Central memory CD4-positive, alpha-beta T cell (primary cell): ENCODE measurements at places on chromosomes 7 and 10.

DNA sequence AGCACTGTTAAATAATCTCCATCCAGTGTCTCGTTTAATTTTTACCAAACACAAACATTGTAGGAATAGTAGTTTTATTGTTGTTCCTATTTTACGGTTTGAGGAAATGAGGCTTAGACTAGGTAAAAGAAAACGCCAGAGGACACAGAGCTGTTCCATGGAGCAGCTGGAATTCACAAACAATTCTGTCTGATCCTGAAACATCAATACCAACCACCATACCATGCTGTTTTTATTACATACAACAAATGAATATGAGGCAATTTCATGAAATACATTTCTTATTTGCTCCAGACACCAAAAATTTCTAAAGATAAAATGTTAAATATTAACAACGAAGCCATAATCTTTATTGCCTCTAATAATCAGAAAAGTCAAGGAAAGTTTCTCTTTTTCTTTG is 9.4 kb downstream of the MALRD1 start:
- no peak for DNase-seq

- DNase-seq = no peak
These were observed 129.8 kb downstream of the BAMBI start for GRCh38 chr10:28806951-28807759.

GRCh38 chr7:56048245-56048644 is 3.0 kb downstream of the PSPH start:
- DNase-seq = no peak

DNA sequence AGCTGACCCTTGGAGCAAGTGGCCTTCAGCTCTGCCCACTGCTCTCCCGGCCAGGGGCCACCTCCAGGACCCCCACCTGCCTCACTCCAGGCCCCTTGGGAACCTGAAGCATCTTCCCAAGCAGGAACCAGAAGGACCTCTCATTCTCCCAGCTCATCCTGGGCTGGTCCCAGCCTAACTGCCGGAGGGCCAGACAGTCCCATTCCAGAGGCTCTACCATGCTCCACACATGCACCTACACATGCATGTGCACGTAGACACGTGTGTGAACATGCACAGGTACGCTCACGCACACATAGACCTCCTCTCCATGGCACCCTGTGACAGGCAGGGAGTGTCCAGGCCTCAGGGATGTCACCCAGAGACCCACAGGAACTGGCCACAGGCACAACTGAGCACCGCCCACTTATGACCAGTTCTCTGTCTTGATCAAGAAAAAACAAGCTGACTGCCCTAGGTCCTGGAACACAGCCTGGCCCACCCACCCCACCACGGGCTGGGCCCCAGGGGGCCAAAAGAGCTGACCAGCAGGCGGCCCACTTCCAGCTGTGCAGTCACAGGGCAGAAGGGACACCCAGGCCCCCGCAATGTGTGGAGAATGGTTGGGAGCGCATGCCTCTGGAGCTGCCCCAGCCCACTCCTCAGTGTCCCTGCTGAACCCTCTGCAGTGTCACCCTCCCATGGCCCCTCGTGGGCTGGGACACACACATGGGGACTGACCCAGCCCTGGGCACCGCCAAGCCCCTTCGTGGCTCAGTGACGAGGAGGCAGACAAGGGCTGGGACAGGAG is 43.4 kb downstream of the CAMK2B start:
- DNase-seq = no peak

DNA sequence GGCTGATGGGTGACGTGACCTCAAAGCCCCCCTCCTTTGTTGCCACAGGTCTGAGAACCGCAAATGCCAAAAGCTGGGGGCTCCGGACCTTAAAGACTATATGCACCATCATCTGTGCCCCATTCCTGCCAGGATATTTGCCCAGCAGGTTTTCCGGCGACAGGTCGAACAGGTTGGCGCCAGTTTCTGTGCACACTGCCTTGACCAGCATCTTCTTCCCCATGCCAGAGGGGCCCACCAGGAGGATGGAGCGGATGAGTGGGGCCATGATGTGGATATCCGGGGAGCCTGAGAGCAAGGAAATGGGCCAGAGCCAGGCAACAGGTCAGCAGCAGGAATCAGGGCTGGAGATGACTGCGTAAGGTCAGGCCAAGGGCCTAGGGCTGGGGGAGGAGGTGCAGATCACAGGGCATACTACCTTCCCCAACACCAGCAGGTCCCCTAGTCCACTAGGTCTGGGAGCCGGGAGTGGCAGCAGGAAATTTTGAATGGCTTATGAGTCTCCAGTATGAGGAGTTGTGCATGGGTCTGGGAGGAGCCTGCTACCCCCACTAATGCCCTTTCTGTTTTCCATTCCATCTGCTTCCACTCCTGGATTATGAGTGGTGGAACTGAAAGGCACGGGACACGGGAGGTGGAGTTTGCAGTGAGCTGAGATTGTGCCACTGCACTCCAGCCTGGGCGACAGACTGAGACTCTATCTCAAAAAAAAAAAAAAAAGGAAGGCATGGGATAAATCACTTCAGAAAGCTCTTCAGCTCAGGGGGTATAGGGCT is 6.3 kb upstream of the ASB10 start:
- no peak for DNase-seq

DNA sequence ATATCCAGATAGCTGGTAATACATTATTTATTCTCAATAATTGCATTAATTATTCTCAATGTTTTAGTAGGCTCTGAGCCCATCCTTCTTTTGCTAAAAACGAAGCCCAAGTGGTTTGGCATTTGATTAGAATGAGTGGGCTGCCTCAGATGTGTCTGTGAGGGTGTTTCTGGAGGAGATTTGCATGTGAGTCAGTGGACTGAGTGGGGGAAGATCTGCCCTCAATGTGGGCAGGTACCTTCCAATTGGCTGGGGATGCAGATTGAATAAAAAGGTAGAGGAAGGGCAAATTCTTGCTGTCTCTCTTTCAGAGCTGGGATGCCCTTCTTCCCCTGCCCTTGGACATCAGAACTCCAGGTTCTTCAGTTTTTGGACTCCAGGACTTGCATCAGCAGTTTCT is 290.6 kb upstream of the SMIM30 start:
- DNase-seq = no peak

GRCh38 chr7:73395538-73396503 is 37.8 kb upstream of the FZD9 start:
- no peak for DNase-seq

DNA sequence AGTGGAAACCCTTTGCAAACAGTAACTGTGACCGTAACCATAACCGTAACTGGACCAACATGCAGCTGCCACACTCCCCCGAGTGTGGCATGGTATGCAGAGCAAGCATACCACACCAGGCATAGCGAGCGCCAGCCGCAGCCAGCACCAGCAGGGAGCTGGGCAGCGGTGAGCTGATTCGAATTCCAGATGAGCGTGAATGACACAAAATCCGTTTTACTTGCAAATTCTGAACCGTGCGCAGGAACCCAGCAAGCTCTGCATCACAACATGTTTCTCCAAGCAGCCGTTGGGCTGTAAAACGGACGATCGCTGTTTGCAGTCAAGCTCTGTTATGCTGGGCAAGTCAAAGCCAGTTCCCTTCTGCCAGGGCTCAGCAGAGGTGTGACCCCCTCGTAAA is 111.1 kb downstream of the OAT start:
- no peak for DNase-seq

- no peak for DNase-seq
These were observed 176.2 kb upstream of the ZMIZ1 start for GRCh38 chr10:78892338-78893176.

- no peak for DNase-seq
These were observed 55.1 kb downstream of the TMEM178B start for GRCh38 chr7:141128931-141129330.

GRCh38 chr7:106071999-106072714 is 40.0 kb downstream of the SYPL1 start:
- no peak for DNase-seq

GRCh38 chr10:77907900-77908717 is 18.4 kb downstream of the DLG5 start:
- DNase-seq = no peak

- no peak for DNase-seq
These were observed 122.3 kb downstream of the SVIL start for GRCh38 chr10:29512425-29512974.

DNA sequence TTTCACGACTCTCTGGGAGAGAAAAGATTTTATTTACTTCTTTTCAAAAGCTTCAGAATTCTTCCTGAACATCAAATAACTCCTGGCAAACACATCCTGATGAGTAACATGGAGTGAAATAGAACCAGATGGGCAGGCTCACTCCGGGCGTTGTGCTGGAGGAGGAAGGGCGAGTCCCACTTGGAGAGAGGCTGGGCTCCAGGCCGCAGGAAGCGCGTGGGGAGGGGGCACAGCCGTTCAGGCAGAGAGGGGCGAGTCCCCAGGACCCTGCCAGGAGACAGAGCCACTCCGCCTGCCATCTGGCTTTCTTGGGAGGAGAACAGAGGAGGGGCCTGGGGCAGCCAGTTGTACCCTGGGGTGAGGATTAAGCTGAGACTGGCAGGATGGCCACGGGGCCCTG is 265.9 kb upstream of the ZMIZ1 start:
- DNase-seq = no peak

- DNase-seq = no peak
These were observed 254.2 kb upstream of the C7orf33 start for GRCh38 chr7:148336411-148336810.

DNA sequence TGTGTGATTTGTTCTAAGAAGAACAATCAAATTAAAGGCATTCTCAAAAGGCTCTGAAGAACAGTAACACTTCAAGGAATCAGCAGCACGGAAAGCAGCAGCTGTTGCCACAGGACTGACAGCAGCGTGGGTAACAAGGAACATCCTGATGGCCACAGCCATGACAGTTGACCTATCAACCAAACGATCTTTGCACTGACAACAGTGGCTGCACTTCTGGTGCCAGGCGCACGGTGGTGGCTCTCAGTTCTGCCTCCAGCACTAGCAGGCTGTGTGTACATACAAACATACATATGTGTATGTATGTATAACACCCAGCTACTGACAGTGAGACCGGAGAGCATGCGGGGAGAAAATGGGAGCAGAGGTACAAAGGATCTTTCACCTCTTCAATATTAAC is 114.1 kb downstream of the ZFAND4 start:
- DNase-seq = no peak

DNA sequence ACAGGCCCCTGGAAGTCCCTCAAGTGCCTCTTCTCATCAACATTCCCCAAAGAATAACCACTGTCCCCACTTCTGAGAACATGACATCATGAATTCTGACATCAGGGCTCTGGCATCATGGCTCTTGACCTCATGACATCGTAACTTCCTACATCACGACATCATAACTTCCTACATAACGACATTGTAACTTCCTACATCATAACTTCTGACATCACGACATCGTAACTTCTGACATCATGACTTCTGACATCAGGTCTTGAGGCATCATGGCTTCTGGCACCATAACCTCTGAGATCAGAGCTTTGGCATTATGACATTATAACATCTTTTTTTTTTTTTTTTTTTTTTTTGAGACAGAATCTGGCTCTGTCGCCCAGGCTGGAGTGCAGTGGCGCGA is 66.7 kb upstream of the FAM20C start:
- no peak for DNase-seq

DNA sequence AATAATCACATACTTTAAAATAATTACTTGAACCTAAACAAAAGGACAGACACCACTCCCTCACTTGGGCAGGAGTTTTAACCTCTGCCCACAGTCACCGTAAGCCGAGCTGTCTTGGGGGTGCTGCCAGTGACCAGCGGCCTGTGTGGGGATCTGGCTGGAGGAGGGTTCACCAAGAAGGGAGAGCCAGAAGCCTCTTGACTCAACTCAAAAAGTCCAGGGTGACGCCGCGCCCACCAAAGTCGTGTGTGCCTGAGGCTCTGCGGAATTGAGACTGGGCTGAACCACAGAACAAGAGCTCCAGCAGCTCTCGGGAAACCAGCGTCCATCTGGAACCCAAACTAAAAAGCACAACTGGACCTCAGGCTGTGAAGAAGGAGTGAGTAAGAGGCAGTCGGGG is 35.8 kb downstream of the ZFAND2A start:
- no peak for DNase-seq

- no peak for DNase-seq
These were observed 6.0 kb downstream of the PRR15 start for GRCh38 chr7:29569648-29570047.

- DNase-seq = no peak
These were observed 243.2 kb downstream of the HTR7 start for GRCh38 chr10:90614631-90615030.

- DNase-seq = no peak
These were observed 14.7 kb downstream of the ZNF488 start for GRCh38 chr10:47369251-47369894.

- no peak for DNase-seq
These were observed 899.3 kb downstream of the SORCS3 start for GRCh38 chr10:105540381-105540780.

DNA sequence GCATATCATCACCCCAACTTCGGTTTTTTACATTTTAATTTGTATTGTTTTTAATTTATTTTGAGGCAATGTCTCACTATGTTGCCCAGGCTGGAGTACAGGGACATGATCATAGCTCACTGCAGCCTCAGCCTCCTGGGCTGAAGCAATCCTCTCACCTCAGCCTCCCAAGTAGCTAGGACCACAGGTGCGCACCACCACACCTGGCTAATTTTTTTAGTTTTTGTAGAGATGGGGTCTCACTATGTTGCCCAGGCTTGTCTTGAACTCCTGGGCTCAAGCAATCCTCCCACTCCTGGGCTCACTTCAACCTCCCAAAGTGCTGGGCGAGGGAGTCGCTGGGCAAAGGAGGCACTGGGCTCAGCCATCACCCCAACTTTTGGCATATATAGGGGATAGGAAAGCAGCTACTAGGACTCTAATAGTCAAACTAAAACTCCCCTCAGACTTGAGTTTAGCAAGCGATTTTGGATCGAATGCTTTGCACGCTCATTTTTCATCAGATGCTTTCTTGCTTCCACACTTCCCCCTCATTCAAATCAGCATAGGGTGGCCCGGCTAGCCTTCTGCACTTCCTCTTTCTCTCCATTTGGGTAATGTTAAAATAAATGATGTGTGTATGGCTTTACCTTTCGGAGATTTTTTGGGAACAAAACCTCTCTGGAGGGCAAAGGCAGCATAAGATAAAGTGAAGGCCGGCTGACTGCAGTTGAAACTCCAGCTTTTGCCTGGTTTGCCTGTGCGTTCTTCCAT is 20.8 kb upstream of the NMT2 start:
- no peak for DNase-seq

DNA sequence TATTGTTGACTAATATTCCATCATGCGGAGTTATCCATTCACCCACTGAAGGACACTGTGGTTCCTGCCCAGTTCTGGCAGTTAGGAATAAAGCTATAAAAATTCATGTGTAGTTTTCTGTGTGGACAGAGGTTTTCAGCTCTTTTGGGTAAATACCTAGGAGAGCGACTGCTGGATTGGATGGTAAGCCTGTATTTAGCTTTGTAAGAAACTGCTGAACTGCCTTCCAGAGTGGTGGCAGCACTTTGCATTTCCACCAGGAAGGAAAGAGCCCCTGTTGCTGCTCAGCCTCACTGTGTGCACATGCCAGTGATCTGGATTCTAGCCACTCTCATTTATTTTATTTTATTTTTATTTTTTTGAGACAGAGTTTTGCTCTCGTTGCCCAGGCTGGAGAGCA is 14.2 kb downstream of the ZNF775 start:
- DNase-seq = no peak
